ENCODE measurements at places on chromosomes 11 and 22.

DNA sequence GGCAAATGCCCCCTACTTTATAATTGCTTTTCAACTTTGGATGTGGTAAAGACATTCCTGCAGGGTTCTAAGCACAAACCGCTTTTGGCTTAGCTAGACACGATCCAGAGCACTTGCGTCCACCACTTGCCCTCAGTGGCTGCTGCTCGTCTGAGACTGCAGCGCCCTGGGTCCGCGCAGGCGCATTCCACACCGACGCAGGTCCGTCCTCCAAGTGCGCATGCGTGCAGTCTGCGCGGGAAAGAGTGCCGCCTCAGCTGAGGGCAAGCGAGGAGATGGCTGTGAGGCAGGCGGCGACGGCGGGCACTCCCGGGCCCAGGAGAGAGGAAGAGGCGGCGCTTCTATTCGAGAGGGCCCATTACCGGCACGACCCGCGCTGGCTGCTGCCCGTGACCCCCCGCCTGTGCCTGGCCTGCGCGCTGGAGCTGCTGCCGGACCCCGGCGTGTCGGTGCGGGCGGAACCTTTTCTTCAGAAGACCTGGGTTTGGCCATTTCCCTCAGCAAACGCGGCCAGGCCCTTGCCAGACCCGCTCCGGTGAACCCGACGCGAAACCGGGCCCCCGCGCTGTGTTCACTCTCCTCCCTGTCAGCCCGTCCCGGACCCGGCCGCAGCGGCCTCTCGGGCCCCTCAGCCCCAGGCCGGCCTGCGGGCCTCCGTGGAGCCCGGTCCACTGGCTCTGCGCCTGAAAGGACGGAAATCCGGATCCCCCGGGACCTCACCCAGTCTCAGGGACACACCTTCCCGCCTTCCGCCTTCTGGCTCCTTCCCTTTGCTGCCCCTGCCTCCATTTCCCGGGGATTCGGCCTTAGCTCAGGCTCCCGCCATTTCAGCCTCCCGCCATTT is at the start of gene MEI1:
TSS of gene MEI1 (plus strand) at position 240 of the 844 bp plus-strand sequence. CDS start at position 276, 36 bp downstream.
- peak; percentile 92 for DNase-seq

DNA sequence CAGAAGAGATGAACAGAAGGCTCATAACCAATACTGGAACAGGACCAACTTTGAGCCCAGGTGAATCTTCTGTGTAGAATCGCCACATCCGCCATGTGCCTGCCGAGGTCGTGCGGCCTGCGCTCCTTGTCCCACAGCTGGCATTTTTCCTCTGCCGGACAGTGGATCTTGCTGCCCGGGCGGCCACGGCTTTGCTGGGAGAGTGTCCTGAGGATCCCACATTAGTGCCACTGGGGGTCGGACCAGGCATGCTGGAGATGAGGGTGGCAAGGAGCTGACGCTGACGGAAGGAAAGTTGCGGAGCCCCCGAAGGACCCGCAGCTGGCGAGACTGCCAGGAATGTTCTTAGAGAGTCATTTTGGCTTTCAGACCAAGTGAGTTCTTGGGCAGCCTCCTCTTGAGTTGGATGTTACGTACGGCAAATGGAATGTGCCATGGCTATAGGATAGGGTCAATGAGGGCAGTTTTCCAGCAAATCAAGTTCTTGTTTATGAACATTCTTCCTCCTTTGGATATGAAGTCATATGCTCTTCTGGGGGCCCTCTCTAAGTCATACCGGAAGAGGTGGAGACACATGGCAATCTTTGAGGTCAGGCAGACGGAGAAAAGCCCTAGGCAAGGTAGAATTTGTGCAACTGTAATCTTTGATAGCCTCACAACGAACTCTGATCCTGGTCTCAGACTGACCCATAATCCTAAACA is 57.4 kb upstream of the NUP160 start:
- DNase-seq, result no peak

DNA sequence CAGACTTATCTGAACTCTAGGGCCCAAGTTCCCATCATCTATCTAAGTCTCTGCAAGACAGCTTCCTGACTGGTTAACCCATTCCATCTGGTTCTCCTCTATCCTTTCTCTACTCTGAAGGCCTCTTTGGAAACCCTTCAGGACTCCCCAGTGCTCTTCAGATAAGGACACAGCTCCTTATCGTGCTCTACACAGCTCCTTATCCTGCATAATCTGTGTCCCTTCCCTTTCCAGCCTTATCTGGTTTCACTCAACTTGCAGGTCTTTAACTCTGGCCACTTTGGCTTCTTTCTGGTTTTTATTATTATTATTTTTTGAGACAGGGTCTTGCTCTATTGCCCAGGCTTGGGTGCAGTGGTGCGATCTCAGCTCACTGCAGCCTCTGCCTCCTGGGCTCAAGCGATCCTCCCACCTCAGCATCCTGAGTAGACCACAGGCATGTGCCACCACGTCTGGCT is 10.6 kb downstream of the ENDOD1 start:
- no peak for DNase-seq

DNA sequence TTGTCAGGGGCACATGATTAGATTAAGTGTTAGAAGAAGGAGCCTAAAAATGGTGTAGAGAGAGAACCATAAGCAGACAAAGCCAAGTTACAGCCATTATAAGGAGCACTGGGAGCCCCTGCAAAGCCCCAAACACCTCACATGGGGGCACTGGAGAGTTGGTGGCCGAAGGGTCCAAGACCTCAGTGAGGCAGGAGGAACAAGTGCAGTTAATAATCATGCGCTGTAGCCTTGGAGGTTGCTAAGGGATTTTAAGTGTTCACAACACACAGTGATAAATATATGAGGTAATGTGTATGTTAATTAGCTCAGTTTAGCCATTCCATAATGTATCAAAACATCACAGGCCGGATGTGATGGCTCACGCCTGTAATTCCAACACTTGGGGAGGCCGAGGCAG is 54.4 kb upstream of the JAM3 start:
- no peak for DNase-seq

- no peak for DNase-seq
Observed at GRCh38 chr11:74749965-74750296, 1.3 kb downstream of the RNF169 start.

- DNase-seq, result no peak
Observed at GRCh38 chr11:19199771-19200170, 2.0 kb downstream of the CSRP3 start.

GRCh38 chr11:72313912-72314598 is 70.1 kb upstream of the PHOX2A start:
- no peak for DNase-seq

DNA sequence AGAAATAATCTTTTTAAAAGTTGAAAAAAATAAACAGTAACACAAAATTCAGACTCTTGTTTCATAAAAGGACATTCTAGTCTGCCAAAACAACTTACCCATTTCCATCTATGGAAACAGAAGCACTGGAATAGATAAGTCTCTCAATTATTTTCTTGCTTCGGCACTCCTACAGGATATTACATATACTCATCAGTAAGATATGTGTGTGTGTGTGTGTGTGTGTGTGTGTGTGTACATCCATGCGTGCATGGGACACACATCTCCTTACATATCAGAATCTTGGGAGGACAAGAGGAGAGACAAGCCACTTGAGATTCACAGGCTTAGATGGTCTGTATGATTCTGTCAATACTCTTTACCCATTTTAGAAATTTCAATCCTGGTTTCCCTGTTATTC is 144.6 kb downstream of the ATG16L2 start:
- DNase-seq, result no peak

- no peak for DNase-seq
Observed at GRCh38 chr11:12800032-12800671, 125.9 kb downstream of the TEAD1 start.

DNA sequence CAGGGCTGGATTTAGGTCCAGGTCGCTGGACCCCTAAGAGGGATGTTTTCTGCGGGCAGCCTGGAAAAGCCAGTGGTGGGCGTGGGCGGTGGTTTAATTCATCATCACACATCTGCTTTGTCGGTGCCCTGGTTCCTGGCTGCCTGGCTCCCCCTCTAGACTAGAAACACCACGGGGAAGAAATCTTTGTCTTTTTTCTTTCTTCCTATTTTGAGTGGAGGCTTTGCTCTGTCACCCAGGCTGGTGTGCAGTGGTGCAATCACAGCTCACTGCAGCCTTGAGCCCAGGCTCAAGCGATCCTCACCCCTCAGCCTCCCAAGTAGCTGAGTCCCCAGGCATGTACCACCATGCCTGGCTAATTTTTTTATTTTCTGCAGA is 86.6 kb upstream of the LINC01488 start:
- no peak for DNase-seq

DNA sequence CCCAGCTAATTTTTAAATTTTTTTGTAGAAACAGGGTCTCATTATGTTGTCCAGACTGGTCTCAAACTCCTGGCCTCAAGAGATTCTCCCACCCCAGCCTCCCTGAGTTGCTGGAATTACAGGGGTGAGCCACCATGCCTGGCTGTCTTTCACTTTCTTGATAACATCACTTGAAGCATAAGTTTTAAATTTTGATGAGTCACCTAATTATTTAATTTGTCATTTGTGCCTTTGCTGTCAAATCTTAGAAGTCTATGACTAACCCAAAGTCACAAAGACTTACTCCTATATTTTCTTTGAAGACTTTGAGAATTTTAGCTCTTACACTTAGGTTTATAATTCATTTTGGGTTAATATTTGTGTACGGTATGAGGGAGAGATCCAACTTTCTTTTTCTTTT is 14.5 kb upstream of the MSANTD2 start:
- no peak for DNase-seq

DNA sequence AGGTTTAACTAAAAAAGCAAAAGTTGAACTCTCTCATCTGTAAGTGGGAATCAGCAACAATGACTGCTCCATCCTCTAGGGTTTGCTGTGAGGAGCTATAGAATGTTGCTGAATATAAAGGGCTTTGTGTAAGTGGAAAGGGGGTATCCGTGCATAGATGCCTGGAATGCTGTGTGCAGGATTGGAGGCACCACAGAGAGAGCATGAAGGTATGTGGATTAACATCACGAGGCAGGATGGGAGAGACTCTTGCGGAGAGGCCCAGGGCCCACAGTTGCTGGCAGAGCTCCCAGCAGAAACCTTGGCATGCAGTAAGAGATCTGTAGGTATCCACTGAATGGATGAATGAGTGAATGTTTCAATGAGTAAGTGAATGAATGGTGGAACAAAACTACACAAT is 298.7 kb upstream of the DDI1 start:
- no peak for DNase-seq

DNA sequence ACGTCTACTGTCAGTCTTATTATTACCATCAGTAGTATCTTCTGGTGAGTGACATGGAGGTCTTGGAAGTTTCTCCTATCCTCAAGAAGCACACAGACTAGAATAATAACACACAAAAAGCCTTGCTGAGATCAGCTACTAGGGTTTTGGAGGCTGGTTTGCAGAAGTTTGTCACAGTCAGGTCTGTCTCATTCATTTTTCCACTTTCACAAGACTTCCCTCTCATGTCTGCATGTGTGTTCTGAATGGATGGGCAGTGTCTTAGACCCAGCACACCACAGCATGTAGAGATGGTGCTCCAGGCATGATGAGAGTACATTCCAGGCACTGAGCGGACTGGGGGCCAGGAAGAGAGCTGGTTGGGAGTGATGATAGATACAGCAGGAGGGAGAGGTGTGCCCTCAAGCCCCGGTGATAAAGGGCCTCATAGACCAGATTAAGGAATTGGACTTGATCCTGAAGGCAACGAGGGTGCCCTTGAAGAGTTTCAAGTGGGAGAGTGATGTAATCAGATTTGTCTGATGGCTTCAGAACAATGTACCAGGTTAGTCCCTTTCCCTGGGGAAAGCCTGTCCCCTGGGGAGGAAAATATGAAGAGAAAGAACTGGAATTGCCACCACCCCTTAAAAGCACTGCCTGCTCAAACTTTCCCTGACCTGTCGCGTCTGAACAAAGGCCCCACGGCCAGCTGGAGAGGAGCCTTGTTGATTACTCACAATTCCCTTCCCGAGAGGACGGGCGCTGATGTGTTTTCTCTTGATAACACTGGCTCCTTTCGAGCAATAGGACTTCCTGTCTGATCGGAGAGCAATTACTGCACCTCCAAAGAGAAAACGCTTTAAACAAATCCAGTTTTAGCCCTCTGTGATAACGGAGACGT is 45.1 kb upstream of the LMO2 start:
- DNase-seq, result no peak

DNA sequence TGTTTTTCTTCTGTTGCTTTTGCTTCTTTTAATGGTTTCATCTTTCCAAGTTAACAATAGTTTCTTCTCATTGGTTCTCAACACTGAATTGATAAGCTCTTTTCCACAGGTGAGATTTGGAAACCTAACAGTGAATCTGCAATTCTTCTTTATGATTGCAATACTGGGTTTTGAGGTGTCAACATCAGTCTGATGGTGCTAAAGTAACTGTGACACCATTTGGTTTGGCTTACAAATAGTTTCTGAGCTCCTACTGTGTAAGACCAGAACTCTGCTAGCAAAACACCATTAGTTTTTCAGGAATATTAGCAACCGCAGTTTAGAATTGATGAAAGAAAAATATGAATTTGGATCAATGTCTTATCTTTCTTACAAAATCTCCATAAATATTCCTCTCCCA is 58.6 kb downstream of the MAML2 start:
- no peak for DNase-seq

- DNase-seq, result no peak
Observed at GRCh38 chr11:34864424-34864823, 51.8 kb downstream of the APIP start.

GRCh38 chr11:111019871-111020670 is 225.5 kb upstream of the POU2AF2 start:
- no peak for DNase-seq

- peak; percentile 11 for DNase-seq
Observed at GRCh38 chr11:134252346-134253187, 585 bp downstream of the THYN1 start.

DNA sequence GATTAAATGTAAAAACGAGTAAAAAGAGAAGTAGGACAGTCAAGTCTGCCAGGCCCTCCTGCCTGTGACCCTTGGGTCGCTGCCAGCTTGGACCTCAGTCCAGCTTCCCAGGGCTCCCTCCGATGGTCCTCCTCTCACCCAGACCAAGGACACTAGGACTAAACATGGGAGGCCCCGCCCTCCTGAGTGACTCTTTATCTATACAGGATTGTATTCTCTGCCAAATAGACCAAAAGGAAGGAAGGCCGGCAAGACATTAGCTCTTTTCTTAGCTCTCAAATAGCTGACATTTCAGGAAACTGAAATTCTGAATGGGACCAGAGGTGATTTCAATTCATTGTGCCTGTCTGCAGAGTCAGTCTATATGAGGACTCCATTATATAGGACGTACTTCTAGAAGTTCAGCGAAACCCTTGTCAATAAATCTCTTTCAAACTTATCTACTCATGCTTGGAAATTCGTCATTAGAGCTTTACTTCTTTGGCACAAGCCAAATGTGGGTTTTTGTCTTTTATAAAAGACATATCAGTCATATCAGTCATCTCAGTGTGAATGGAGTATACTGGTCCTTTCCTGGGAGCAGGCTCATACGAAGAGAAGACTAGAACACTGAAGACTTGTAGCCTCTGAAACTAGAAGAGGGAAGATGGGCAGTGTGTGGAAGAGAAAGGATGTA is 28.5 kb downstream of the ADORA2A start:
- no peak for DNase-seq

- DNase-seq, result no peak
Observed at GRCh38 chr22:28014211-28015045, 95.4 kb upstream of the PITPNB start.

GRCh38 chr11:128180441-128181087 is 406.8 kb downstream of the ETS1 start:
- DNase-seq, result no peak

GRCh38 chr11:75771646-75772410 is 3.2 kb downstream of the DGAT2 start:
- no peak for DNase-seq

DNA sequence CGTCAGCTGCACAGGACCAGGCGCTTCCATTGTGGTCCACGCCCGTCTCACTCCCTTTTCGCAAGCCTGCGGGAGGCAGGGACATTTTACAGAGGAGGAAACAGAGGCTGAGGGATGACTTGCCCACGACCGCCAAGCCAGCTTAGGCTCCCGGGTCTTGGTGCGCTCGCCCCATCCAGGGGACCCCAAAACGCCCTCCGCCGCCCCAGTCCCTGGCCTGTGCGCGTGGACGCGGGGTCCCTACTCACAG is 300 bp downstream of the WNT11 start:
- DNase-seq, result no peak

All from CD4-positive, alpha-beta T cell treated with Interleukin-15 for 4 hours (primary cell).